ENCODE measurements at places on chromosomes 6 and 20.
A peak's percentile ranks its signal among the peaks of the same experiment; 100 is the strongest.

GRCh38 chr20:31674895-31675827, 37.4 kb downstream of the COX4I2 start:
- DNase-seq = peak; percentile 76

GRCh38 chr20:58762120-58762519, 69.5 kb downstream of the NPEPL1 start:
- no peak for DNase-seq

DNA sequence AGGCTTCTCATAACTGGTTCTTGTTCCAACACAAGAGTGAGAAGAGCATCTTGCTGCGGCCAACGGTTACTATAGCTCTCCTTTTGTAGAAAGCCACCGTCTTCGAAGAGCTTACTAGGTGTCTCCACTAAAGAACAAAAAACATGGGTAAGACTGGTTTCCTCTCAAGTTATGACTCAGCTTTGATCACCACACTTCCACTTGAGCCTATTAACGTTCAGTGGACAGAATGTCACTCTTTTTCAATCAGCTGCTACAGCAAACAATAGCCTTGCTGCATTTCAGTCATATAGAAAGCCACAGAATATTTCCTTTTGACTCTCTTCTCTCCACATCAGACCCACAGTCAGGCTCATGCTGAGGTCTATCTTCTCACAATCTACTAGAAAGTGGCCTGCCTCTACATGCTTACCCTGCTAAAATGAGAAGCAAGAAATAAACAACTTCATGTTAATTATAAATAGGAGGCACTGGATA, 243.5 kb upstream of the PREP start:
- DNase-seq = peak; percentile 63

DNA sequence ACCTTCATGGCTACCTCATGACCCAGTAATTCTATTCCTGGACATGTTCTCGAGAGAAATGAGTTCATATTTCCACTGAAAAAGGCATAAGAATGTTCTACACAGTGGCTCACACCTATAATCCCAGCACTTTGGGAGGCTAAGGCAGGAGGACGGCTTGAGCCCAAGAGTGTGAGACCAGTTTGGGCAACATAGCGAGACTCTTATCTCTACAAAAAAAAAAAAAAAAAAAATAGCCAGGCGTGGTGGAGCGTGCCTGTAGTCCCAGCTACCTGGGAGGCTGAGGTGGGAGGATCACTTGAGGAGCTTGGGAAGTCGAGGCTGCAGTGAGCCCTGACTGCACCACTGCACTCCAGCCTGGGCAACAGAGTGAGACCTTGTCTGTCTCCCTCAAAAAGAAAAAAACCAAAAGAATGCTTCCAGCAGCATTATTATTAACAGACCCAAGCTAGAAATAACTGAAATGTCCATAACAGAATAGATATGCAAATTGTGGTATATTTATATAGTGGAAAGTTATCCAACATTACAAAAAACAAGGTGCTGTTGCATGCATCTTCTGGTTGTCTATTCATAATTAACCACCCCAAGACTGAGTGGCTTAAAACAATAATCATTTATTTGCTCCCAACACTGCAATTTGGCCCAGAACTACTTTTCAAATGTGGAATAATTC, 9.4 kb upstream of the RAB44 start:
- no peak for DNase-seq

GRCh38 chr20:45957021-45957941, 14.7 kb downstream of the ZNF335 start:
- no peak for DNase-seq

GRCh38 chr6:121223930-121224329, 110.3 kb downstream of the TBC1D32 start:
- no peak for DNase-seq

GRCh38 chr6:3529721-3530120, 72.9 kb upstream of the SLC22A23 start:
- DNase-seq = no peak

DNA sequence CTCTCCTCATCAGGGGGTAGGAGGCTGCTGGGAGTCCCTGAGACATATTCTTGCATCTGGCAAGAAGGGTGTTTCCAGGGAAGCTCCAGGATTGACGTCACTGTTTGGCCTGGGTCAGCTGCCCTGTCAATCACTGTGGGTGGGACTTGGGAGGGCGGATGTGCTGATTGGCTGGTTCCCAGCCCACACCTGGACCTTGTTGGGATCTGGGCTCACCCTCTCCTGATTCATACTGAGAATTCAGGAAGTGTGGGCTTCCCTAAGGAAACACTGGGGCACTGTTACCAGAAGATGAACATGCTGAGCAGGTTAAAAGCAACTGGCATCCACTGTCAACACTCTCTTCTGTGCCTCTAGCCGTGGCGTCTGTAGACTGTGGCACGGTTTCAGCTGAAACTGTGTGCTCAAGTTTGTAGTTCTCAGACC, 36.5 kb downstream of the CDH26 start:
- DNase-seq = no peak

DNA sequence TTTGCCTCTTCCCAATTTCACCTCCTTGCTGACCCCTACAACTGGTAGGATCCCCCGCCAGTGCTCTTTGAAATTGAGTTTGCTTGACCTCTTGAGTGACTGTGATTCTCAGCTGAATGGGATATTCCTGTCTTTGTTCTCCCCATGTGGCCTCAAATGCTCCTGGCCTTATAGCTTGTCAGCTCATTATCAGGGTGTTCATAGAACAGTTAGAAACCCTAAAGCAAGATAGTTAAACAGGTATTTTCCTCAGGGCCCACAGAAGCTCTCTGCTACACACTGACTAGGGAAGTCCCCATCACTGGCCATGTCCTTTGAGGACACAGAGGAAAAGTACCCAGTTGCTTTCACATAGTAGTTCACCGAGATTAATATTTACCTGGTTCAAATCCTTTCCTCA, 211.5 kb upstream of the DTNBP1 start:
- no peak for DNase-seq

DNA sequence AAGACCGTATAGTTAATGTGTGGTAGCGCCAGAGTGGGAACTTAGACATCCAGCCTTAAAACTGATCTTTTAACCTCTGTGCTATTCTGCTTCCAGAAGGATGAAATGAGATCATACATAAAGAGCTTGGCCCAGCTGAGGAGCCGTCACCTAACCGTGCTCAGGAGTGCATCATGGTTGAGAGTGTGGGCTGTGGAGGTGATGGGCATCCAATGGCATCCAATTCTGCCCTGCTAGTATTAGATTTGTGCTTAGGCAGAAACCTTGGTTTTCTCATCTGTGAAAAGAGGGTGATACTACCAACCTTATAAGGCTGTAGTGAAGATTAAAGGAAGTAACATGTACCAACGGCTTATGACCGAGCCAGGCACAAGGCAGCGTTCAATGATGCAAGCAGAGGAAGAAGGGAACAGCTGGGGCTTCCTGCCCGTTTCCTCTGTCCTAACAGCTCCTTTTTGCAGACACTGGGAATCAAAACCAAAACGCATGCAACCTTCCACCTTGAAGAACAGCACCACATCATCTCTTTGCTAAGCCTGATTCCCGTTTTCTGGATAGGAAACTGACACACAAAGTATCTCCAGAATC, 1.3 kb downstream of the SLC22A16 start:
- no peak for DNase-seq

DNA sequence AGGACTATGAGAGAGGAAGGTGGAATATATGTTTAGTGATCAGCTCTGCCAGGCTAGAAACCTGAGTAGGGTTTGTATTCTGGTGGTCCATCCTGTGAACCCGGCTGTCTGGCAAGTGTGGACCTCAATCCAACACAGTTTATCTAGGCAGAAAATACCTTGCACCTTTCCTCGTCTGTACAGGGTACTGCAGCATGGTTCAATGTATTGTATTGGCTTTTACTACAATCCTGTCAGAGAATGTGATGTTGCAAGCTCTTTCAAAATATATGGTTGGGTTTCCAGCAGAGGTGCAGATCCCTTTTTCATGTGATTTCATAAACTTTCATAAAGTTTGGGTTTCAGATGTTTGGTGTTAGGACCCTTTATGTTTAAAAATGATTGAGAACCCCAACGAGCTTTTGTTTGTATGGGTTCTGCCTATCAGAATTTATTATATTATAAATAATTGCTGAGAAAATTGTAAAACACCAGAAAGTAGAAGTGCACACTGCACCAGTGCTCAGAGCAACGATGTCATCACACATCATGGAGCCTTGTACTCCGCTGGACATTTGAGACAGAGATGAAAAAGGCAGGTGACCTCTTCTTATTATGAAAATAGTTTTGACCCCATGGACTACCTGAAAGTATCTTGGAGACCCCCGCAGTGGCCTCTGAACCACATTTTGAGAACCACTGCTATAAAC, 106.6 kb downstream of the RTN4IP1 start:
- no peak for DNase-seq

DNA sequence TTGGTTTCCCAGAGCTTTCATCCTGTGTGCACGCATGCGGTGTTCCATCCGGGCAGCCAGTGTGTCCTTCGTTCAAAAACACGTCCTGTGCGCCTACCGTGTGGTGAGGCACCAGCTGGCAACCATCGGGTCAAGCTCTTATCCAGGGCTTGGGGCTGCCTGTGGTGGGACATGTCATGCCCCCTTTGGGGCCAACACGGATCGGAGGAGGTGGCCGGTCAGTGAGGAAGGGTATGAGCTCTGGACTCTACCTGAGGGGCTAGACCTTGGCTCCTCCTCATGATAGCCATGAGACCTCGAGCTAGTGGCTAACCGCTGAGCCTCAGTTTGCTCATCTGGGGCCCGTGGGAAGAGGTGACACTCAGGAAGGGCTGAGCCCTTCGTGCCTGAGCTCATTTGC, 158.5 kb upstream of the PMEPA1 start:
- DNase-seq = no peak

GRCh38 chr6:164344801-164345291, 930.3 kb downstream of the QKI start:
- no peak for DNase-seq

DNA sequence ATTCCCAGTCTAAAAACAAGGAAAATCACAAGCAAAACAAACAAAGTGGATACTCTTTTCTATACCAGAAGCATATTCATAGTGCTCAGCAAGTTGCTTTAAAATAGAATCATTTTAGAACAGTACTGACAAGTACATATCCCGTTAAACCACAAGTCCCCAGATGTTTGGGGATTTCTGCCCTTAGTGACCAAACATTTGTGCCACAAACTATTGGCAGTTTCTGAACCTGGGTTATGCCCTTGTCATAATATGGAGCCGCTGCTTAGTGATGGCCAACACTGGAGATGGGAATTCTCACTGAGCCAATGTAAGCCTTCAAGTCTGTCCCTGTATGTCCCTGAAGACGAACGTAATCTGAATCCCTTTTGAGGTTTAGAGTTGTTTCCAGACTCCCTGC, 436.7 kb upstream of the JAG1 start:
- DNase-seq = no peak

DNA sequence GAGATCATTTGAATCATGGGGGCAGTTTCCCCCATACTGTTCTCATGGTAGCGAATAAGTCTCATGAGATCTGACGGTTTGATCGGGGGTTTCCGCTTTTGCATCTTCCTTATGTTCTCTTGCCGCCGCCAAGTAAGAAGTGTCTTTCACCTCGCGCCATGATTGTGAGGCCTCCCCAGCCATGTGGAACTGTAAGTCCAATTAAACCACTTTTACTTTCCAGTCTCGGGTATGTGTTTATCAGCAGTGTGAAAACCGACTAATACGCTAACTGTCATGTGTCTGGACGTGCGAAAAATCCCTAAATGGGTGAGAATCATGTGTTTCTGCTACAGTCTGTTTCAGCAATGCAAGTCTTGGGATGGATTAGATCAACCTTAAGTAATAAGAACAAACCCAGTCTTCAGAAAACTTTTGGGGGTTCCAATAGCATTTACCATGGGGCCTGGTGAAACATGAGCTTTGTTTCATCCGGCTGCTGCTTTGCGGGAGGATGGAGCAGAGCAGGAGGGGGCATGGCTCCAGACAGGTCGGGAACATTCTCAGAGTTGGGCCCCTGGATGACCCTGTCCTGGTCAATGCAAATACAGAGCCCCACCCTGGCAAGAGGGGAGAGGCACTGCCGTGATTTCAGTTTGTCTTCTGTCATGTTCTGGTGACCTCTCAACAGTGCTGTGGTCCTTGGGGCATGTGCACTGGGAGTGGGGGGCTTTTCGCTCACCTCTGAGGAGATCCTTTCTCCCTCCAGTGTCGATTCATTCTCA, 41.5 kb downstream of the CTCFL start:
- no peak for DNase-seq

GRCh38 chr20:44886266-44886651, 754 bp downstream of the YWHAB start:
- DNase-seq = no peak

- peak; percentile 7 for DNase-seq
Measured at GRCh38 chr20:1469925-1470571, 3.4 kb upstream of the NSFL1C start.
